ENCODE measurements at places on chromosomes 2 and 18.

- DNase-seq = no peak
Observed at GRCh38 chr2:150043172-150043500, 444.3 kb downstream of the RND3 start.

- DNase-seq = no peak
Observed at GRCh38 chr18:23936381-23936958, 78.1 kb upstream of the TTC39C start.

DNA sequence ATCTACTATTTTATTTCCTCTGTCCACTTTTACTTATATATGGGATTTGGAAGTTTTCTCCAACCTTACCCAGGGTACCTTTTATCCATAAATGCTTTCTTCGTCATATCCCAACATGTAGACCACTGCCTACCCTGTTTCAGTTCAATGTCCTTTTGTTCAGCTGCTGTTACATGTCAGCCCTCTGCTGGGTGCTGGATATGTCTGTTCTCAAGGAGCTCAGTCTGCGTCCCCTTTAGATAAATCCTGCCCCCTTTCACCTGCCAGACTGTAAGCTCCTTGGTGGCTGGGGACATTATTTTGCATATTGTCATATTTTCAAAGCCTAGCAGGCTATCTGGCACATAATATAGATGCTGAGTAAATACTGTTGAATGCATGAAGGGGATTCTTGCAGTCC, 53.2 kb downstream of the NEMP2 start:
- no peak for DNase-seq

GRCh38 chr2:175599966-175600831, 401.9 kb downstream of the LNPK start:
- DNase-seq = peak; percentile 21

GRCh38 chr2:182724656-182725055, 8.6 kb downstream of the DNAJC10 start:
- no peak for DNase-seq

- DNase-seq = no peak
Observed at GRCh38 chr2:132403146-132403545, 13.5 kb upstream of the GPR39 start.

Data from NCI-H1105 treated with DMSO at 0.1 percent for 48 hours (cell line).